Myometrial cell (primary cell): ENCODE measurements at places on chromosomes 1 and 21. TPM values are rescaled to one million over a fixed set of nuclear protein-coding genes. Genes with fewer than 3 reads are reported as not detected.

Gene NOS1AP
- total RNA-seq, result 0.18 and 0.29 TPM in 2 replicates

Gene FCRL4
- total RNA-seq, result not detected in 2 replicates

Gene HCRTR1
- total RNA-seq, result not detected in 2 replicates

Gene LRRC8B
- 2.0 and 3.2 TPM in 2 replicates for total RNA-seq

Gene PAFAH2
- total RNA-seq, result 11.9 and 15.3 TPM in 2 replicates

Gene TAS1R1
- total RNA-seq, result not detected in 2 replicates

Gene OR2L13
- not detected in 2 replicates for total RNA-seq

Gene BEND5
- not detected in 2 replicates for total RNA-seq

Gene LIN28A
- total RNA-seq, result not detected in 2 replicates

Gene SELP
- total RNA-seq, result not detected in 2 replicates

Gene KLHDC9
- 2.5 and 4.0 TPM in 2 replicates for total RNA-seq
